CD4-positive, alpha-beta T cell treated with Interleukin-4 for 1 hour (primary cell): ENCODE measurements at places on chromosomes 11 and 22.

- DNase-seq, result no peak
Measured at GRCh38 chr22:31929167-31929930, 15.0 kb upstream of the YWHAH start.

DNA sequence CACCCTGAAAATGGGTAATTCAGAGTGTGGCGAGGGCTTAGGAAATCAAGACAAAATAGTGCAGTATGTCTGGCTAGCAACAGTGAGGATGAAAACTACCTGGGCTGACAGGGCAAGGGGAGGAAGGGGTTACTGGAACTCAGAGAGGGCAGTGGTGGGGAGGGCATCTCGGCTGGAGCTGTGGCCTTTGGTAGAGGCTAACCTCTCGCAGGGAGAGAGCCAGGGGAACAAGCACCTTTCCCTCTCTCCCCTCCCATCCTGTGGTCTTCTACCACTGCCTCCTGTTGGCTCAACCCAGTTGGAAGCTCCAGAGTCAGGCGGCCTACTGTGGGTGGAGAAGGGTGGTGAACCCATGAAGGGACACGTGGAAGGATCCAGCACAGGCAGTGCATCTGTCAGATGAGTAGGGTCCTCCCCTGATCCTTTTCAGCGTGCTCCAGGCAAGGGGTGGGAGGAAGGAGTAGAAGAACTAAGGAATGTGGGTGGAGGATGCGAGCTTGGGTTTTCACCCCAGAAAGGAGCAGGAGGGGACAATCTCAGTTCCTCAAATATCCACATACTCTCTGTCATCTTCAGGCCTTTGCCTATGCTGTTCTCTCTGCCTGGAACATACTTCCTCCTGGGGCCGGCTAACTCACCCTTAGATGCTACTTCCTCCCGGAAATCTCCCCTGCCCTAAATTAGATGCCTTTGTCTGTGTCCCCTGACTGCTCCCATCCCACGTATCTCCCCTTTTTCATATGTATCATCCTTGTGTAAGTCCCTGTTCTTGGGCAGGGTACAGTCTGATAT lies 6.2 kb upstream of the KCNE3 start:
- no peak for DNase-seq

DNA sequence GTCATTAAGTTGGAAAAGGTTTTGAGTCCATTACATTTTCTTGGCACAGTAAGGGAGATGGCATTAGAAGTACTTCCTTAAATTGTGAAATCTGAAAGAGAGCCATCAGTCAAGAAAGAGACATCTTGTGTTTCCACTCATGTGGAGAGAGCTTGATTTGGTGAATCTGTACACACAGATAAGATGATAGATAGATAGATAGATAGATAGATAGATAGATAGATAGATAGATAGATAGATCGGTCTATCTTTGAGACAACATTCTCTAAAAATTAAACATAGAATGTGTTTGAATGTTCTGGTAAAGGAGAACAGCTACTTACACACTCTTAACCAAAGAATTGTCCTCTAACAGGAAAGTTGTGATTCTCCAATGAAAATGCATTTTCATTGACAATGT lies 76.2 kb downstream of the TTC17 start:
- no peak for DNase-seq

- peak; percentile 49 for DNase-seq
Measured at GRCh38 chr22:21972293-21972779, 10.3 kb downstream of the TOP3B start.

DNA sequence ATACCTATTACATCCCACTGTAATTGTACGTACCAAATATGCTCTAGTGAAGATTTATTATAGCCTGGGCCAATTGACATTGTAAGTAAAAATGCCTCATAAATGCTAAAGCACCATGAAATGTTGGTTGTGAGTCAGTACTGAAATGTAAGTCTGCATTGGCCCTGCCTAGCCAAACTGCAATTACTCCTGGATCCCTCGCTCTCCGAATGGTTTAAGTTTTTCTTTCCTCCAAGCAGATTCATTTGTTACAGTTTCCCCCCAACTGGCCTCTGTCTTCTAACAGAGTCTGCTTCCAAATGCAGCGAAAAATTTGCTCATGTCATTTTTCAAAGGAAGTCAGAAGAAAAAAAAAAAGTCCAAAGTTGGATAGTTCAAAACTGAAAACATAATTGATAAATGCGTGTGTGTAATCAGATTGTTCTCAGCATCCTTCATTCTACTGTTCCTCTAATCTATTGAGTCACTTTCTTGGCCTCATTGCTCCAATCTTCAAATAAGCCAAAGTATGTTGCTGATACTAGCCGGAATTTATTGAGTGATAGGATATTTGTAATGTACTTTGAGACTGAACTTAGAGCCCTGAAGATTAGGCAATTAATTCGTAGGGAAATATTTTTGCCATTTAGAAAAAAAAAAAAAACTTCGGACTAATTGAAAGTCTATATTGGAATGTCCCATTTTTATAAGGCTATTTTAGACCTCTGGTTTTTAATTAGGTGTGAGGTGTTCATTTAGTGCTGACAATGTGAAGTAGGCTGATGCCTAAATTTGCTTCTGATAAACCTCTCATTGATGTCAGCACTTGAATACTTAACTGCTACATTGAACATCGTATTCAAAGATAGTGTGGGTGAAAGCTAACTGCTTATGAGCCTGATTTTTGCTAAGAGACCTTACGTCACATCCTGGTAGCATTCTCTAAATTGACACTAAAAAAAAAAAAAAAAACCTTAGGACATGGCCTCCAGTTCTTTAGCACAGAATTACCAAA lies 93.4 kb downstream of the WT1 start:
- DNase-seq, result no peak

DNA sequence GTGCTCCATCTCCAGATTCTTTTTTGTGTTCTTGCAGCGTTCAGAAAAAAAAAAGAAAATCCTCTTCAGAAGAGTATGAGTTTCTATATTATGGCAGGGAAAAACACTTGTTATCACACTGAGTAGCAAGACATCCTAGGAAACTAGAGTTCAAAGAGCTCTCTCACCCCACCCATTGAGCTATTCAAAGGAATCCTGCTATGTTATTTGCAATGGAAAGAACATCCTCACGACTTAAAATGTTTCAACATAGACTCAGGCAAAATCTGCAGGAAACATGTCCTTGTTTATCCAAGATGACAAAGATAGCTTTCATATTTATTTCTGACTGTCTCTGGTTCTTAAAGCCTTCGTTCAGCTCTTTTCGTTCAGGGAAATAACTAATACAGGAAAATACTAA lies 331.6 kb upstream of the ANO5 start:
- DNase-seq, result no peak

- DNase-seq, result no peak
Measured at GRCh38 chr11:118126082-118126838, 26.4 kb downstream of the SCN4B start.

- DNase-seq, result no peak
Measured at GRCh38 chr11:112942966-112943643, 18.1 kb upstream of the NCAM1 start.

- no peak for DNase-seq
Measured at GRCh38 chr11:45500451-45500850, 165.0 kb downstream of the CHST1 start.

DNA sequence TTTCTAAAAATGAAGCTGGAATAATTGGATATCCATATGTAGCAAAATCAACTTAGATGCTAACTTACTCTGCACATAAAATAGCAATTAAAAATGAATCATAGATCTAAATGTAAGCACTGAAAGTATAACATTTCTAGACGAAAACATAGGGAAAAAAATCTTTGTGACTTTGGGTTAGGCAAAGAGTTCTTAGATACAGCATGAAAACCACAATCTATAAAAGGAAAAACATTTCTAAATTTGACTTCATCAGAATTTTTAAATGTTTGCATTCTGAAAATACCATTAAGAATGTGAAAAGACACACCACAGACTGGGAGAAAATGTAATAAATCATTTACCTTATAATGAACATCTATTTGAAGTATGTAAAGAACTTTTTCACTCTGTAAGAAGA lies 128.8 kb downstream of the APIP start:
- DNase-seq, result no peak

DNA sequence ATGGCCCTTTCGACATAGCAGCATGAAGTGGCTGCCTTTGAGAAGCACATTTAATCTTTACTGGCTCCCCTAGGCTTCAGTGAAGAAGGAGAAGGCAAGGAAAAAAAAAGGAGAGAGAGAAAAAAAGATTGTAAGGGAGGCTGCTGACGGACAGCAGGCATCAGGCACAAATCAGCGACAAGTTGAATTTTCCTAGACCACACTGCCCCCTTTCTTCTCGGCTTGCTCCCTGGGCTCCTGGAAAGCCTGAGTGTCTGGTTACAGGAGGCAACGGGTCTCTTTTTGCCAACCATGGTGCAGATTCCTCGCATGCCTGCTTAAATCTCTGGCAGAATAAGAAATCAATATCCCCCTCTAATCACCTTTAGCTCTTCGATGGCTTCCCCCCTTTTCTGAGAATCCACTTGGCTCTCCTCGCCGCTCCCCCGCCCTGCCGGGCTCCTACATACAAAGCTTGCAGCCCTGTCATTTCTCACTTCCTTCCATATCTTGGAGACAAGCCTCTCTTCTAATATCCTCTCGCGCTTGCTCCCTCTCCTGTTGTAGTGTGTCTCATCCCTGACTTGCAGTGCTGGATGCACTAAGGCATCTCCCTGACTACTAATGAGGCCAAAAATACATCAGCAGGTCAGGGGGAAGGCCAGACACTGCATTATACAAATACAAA lies 14.3 kb downstream of the BLID start:
- DNase-seq, result no peak

- DNase-seq, result no peak
Measured at GRCh38 chr22:43879901-43880540, 11.8 kb downstream of the PNPLA5 start.
